Mammary epithelial cell (primary cell): ENCODE measurements at places on chromosomes 7 and 10. TPM values are rescaled to one million over a fixed set of nuclear protein-coding genes. Genes with fewer than 3 reads are reported as not detected.

DNA sequence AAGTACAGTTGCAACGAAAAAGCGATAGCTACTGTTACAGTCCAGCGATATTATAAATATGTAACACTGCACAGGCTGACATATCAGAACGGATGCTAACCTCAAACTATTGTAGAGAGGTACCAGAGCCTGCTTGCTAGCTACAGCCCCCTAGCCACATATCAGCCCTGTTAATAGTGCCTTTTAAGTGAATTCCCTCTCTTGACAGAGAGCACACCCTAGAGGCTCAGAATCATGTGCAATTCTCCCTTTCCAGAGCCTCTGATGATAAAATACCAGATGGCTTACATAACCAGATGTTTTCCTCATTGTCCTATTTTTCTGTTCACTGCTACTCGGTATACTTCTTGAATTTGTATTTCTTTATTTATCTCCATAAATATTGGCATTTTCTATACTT, 960.7 kb upstream of the CELF2 start:
- no peak for DNase-seq

Gene PTPN20
- total RNA-seq = 8.5 and 8.7 TPM in 2 replicates

Gene MACC1
- total RNA-seq = 0.64 and 3.0 TPM in 2 replicates

GRCh38 chr7:10802526-10802925, 171.1 kb upstream of the PHF14 start:
- DNase-seq = peak; percentile 94

- no peak for DNase-seq
Measured at GRCh38 chr10:72612203-72612826, 13.6 kb downstream of the MICU1 start.
